Activated naive CD8-positive, alpha-beta T cell treated with anti-CD3 and anti-CD28 coated beads, Interleukin-2, amount 50 U/mL, for 16 hours (primary cell): ENCODE measurements at places on chromosomes 6 and 20.

DNA sequence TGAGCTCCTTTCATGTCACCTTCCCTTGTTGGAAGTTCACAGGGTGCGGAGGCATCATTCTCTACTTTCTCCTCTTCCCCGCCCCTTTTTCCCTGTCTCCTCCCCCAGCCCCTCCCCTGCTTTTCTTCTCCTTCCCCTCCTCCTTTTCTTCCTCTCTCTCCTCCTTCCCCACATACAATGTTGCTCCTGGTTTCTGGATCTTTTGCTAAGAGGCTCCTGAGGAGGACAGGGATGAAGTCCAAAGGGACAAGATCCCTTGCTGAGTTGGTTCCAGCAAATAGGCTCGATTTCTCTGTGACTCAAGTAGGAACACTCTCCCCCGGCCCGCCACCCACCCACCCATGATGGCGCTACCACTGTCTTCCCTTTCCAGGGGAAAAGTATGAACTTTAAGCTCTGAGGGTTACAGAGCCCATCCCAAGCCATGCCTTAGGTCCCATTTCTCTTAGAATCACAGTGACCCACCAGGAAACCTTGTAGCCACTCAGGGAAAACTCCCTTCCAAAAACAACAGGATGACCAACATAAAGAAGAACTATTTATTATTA is 852 bp upstream of the TFEB start:
- DNase-seq = no peak

DNA sequence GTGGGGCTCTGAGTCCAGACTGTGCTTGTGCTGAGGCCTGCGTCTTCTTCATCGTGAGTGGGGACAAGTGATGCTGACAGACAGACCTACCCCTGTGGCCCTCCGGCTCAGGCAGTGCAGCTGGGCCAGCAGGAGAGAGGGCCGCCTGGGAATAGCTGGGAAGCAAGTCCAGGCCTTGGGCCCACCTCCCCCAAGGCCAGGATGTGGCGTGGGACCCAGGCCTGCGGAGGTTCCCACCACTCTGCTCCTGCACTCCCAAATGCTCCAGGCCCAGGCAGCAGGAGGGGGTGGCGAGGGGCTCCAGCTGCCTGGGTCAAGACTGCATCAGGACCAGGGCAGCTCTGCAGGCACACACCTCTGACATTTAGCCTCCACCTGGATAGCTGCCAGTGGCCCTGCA is 38.3 kb downstream of the DAAM2 start:
- no peak for DNase-seq

DNA sequence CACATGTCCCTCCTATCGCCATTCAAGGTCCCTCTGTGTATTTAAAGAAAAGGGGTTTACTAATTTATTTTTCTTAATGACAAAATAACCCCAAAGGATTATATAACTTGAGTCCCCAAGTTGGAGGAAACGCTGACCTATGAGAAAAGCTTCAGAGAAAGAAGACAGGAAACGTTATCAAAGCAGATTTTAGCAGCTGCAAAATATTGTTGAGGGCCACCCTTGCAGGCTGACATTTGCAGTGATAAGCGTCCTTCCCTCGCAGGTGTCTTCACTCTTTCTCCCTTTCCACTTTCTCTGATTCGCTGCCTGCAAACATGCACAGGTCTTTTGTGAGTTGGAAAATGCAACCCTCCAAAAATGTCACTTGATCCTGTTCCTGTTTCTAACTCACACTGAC is 103.2 kb upstream of the RIPOR2 start:
- no peak for DNase-seq

DNA sequence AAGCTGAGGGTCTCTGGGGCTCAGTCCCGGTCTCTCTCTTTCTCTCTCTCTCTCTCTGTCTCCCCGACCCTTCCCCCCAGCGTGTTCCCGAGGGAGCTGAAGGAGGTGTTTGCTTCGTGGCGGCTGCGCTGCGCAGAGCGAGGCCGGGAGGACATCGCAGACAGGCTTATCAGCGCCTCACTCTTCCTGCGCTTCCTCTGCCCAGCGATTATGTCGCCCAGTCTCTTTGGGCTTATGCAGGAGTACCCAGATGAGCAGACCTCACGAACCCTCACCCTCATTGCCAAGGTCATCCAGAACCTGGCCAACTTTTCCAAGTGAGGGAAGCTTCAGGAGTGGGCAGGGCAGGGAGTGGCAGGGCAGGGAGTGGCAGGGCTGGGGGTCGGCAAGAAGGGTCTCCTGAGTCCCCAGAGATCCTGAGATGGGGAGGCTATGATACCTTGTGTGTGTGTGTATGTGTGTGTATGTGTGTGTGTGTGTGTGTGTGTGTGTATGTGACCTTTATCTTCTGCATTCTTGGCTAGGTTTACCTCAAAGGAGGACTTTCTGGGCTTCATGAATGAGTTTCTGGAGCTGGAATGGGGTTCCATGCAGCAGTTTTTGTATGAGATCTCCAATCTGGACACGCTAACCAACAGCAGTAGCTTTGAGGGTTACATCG is 13.6 kb upstream of the ZBTB9 start:
- DNase-seq = no peak

DNA sequence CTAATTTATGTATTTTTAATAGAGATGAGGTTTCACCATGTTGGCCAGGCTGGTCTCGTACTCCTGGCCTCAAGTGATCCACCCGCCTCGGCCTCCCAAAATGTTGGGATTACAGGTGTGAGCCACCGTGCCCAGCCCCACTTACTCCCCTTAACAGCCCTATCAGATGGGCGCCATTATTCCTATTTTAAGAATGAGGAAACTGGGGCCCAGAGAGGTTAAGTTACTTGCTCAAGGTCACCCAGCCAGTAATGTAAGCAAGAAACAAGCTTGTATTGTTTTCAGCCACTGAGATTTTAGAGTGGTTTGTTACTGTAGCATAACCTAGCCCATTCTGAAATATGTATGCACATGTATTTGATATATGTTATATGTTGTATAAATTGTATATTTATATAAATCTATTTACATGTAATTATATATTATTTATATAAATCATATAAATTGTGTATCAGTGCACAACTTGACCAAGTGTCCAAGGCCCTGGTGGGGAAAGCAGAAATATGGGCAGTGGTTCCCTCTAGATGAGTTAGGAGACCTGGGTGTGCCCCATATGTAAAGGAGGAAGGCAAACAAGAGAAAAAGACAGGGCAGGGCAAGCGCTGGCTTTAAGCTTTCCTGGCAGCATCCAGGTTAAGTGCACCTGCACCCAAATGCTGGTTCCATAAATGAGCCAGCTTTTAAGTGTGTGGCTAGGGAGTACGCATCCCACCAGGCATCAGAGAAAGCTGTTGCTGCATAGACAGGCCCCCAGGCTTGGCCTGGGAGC is 1.2 kb upstream of the GUCA1A start:
- DNase-seq = no peak

DNA sequence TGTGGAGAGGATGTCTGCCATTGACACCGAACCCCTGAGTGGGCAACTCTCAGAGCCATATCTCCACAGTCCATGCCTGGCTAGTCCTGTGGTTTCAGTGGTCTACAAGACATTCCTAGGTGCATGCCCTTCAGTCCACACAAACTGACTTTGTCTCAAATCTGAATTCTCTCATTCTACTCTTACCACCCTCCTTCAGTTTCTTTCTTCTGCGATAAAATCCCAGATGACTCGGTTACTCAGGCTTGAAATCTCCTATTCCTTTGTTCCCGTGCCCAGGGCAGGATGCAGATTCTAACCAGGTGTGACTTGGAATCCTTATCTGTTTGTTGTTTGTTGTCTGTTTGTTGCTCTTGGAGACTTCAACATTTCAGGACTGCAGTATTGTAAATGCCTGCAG is 9.3 kb downstream of the CDS2 start:
- no peak for DNase-seq

DNA sequence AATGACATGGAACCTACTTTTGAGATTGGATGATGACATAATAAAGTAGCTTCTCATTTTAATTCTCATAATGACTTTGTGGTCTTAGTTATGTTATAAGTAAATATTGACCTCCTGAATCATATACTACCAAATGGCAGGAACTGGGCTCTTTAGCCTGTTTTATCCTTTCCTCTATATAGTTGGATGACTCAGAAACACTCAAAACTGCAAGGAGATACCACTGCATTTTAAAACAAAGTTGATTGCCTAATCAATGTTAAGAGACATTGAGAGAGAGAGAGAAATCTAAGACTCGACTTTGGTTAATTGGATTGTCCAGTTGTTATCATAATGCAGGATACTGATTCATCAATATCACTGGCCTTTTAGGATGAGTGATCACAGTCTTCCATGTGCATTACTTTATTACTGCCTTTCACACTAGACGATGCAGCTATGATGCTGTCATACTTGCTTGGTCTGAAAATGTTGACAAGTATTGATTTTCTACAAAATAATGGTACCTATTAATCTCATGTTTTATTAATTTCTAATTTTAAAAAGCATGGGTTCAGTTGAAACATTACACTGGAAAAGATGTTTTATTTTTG is 320.0 kb downstream of the NKAIN2 start:
- DNase-seq = no peak

GRCh38 chr6:55320696-55321086 is 6.6 kb upstream of the GFRAL start:
- no peak for DNase-seq

DNA sequence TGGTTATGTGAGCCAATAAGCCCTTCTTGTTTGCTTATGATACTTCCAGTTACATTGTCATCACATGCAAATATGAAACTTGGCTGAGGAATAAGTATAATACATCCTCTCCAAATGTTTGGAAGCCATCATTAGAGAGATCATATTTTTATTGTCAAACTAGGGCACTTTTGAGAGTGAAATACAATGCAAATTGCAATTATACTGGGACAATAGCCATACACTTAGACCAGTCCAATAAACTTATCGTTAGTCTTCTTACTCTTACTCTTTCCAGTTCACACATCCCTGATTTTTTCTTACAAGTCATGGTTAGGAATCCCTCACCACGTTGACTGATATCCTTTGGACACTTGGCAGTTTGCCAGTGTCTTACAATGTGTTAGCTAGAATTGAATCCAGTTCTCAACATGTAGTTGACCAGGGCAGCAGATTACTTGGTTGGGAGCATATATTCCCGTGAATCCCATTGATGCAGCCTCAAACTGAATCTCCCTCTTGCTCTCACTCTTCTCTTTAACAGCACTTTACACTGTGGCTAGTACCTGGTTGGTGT is 519.7 kb upstream of the ID4 start:
- DNase-seq = no peak

DNA sequence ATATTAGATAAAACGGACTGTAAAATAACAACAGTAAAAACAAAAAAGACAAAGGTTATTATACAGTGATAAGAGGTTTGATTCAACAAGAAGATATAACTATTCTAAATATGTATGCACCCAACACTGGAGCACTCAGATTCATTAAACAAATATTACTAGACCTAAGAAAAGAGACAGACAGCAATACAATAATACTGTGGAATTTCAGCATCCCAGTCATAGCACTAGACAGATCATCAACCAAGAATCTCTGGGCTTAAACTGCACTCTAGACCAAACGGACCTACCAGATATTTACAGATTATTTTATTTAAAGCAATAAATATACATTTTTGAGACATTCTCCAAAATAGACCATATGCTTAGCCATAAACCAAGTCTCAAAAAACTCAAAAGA is 263.8 kb downstream of the C6orf118 start:
- no peak for DNase-seq
